ENCODE measurements at places on chromosomes 6 and 20.

DNA sequence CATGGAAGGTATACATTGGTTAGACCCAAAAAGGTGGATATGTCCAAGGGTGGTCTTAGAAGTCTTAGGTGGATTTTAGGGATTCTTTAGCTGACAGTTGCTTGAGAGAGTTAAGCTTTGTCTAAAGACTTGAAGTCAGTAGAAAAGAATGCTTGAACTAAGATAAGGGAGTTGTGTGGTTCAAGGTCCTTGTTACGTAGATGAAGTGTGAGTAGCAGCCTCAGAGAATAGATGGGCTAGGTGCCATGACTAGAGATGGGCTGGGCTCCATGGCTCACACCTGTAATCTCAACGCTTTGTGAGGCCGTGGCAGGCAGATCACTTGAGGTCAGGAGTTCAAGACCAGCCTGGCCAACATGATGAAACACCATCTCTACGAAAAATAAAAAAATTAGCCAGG is 1.7 kb downstream of the SHLD1 start:
- DNase-seq: no peak

DNA sequence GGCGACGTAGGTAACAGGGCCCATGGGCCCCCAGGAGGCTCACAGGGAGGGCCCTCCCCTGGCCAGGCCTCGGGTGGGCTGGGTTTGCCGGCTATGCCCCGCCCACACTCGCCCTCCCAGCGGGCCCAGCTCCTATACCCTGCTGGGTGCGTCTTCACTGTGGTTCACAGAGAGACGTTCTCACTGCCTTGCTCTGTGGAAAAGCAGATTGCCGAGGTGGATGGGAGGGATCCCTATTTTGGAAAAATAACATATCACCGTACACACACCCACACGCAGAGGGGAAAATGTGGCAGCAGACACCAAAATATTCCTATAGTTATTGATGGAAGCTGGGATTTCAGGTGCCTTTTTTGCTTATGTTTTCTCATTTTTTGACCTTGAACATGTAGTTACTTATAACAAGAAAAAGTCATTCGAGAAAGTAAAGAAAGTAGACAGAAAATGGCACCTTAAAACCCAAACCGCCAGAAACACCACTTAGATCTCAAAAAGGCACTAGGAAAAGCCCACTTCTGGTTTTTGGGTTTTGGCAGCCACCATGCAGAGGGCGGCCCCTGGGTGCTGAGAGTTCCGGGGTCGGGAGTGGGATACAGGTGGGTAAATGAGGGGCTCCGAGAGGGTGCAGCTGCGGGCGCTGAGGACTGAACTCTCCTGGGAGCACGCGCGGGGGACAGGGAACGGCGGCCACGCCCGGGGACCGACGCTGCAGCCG is 49.4 kb downstream of the TMEM242 start:
- no peak for DNase-seq

GRCh38 chr6:44042261-44042988 is 84.8 kb downstream of the MRPL14 start:
- no peak for DNase-seq

- DNase-seq: no peak
These were observed 600.0 kb upstream of the CDH4 start for GRCh38 chr20:60652046-60652445.

DNA sequence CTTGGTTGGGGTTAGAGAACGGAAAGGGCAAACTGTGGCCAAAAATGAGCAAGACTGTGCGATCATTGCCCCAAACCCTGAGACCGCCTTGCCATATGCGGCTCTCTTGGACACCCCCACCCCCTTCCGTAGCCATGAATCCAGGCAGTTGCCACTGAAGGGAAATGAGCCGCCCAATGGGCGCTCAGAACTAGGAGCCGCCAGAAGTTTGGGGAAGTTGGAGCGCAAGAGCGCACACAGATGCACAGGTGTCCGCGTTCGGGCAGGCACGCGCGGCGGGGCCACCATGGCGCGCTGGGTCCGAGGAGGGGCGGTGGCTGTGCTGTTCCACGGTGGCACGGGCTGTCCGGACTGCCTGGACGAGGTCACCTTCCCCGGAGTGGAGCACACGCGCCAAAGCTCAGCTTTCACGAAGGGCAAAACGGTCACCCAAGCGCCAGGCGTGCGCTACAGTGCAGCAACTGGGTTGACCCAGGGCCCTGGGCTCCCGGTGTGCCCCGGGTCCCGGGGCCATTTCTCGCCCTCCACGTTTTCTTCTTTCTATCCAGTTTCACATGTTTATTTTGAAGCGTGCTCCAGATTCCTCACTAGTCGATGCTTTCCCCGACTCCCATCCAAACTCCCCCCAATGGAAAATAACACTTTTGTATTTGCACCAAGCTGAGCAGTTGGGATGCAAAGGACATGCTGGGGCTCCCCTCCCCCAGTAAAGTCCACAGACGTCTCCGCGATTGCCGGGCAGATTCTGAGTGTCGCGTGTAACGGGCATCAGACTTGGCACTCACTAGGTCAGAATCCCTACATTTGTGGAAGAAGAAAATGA is 906 bp upstream of the PDE10A start:
- no peak for DNase-seq
